ENCODE measurements at places on chromosomes 13 and 19.

GRCh38 chr19:41926028-41926762 lies 2.1 kb downstream of the ERFL start:
- DNase-seq = no peak

GRCh38 chr19:50794074-50794875 lies 4.1 kb downstream of the ACP4 start:
- no peak for DNase-seq

GRCh38 chr19:18253716-18254115 lies 20.5 kb downstream of the IQCN start:
- DNase-seq = no peak

DNA sequence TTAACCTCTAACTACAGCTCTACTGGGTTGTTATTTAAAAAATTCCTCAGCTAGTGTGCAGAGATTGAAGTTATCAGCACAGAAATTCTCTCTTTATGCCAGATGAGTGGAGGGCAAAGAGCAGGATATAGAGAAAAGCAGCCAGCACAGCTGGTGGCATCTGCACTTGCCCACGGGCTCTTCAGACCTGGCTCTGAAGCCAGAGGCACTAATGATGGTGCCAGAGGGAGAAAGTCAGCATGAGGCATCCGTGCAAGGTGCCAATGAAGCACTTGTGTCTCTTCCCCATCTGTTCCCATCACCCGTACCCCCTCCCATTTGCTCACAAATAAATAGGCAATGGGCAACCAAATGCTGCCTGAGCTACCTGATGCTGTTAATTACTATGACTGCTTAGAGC lies 138.9 kb downstream of the OLFM4 start:
- no peak for DNase-seq

DNA sequence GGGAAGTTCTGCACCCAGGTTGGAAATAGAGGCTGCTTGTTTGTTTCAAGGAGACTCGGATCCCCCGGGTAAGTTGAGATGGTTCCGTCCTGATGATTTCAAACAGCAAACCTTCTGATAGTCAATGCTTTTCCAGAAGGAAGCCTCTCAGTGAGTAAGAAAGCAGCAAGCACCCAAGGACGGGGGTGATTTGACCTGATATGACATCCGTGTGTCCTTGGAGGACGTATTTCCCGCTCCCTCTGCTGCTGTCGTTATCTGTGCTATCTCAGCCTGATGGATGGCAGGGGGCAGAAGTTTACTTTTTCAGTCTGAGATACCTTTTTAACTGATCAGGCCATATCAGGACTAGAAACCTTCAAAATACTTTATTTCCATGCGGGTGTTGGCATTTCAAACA lies 5.7 kb upstream of the GGACT start:
- DNase-seq = no peak

GRCh38 chr13:68522184-68522583 lies 1292.0 kb upstream of the PCDH9 start:
- no peak for DNase-seq

DNA sequence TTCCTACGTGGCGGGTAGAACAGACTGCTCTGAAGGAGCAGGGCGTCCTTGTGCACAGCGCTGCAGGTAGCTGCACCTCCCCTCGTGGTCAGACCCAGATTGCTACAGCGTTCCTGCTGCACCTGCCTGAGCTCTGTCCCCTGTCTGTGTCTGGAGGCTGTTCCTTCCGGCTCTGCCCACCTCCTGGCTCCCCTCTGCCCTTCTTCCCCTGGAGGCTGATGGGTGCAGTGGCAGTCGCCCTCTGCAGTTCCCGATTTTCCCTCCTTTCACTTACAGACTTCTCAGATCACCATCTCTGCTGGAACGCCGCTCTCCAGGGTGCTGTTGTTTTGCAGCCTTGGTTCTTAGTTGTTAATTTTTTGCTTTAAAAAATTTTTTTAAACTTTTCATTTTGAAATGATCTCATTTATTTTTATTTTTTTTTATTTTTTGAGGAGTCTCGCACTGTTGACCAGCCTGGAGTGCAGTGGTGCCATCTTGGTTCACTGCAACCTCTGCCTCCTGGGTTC lies 53.6 kb downstream of the SMARCA4 start:
- DNase-seq = no peak

DNA sequence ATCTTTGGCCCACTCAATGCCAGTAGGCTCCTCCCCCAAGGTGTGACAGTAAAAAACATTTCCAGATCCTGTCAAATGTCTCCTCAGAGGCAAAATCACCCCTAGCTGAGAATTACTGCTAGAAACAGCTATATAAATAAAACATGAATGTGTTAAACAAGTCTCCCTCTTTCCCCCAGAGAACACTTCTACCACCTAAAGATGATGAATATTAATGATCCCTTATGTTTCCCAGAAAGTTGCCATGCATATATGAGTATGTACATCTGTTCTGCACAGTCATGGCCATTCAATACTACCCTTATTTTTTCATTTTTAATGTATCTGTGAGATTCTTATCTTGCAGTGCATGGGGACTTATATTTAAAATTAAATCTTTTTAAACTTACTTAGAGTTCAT lies 230.0 kb downstream of the SHISA2 start:
- no peak for DNase-seq

DNA sequence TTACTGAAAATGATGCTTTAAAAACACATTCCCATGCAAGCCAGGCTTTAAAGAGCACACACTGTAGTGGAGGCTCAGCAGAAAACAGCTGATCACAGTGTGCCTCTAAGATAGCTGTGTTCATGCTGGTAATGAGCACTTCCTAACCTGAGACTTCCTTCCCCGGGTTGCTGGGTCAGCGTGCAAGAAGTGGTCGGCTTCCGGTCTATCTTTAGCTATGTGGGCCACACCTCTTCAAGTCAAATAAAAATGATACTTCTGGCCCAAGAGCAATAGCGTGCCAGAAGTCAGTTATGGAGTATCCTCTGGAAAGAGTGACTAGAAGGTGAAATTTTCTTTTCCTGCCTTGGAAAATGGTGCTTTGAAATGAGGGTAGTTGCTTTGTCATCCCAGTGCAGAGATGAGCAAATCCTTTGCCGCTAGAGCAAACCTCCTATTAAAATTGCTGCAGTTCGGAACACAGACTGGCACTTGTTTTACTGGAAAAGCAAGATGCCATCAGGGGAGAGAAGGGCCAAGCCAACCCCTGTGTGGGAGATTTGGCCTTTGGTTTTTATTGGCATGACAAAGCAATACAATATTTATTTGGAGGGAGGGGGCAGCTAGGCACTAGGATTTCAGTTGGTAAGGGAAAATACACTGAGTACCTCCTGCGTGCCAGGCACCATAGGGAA lies 64.2 kb downstream of the ARHGAP35 start:
- no peak for DNase-seq

DNA sequence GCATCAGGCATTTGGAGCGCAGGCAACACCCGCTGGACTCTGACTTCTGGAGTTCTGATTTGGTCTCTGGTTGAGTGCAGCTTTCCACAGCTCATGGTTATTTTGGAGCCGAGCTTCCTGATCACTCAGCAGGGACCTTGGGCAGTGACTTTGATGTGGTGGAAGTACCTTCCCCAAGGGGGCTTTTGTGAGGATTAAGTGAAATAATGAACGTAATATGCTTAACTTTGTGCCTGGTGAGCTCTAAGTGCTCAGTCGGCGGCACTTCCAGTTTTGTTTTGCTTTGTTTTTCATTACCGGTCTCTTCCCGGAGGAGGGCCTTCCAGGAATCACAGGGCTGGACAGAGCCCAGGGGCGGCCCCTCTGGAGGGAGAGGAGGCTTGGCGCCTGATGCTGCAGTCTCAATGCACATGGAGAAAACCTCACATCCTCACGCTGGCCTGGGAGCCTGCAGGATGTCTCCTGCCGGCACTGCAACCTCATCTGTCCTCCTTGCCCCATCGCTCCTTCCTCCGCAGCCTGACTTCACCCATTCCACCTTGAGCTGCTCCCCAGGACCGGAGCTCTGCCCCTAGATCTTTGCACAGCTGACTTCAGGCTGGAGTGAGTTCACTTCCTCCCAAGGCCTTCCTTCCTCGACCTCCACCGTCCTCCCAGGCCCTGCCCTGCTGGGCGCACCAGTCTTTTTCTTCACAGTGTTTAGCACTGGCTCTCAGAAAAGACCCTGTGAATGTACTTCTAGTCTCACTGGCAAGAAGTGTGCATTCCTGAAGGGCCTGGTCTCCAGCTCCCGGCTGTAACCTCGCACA lies 1.5 kb downstream of the PLEKHF1 start:
- DNase-seq = no peak

DNA sequence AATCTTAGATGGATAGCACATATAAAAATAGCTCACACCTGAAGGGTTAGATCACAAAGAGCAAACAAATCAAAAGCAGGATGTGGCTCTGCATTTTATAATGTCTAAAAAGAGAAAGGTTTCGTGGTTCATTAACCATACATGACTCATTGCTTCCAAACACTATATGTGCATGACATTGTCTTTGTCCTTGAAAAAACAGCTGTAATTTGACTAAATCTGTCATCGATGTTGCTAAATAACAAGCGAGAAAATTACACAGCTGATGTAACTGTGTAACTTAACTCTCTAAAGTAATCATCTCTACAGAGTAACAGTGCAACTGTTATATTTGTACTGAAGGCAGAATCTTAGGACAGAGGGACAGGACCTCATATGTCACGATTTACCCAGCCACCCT lies 383.1 kb upstream of the GPC6 start:
- DNase-seq = no peak

Measured in esophagus squamous epithelium (tissue), 5 donors.